ENCODE measurements at places on chromosomes 5 and 9.
A peak's percentile ranks its signal among the peaks of the same experiment; 100 is the strongest.

- DNase-seq, result no peak
Measured at GRCh38 chr9:3271581-3271980, 254.2 kb downstream of the RFX3 start.

GRCh38 chr5:144035046-144035740 is 135.3 kb downstream of the YIPF5 start:
- no peak for DNase-seq

- DNase-seq, result no peak
Measured at GRCh38 chr9:131214286-131214856, 61.9 kb downstream of the FAM78A start.

DNA sequence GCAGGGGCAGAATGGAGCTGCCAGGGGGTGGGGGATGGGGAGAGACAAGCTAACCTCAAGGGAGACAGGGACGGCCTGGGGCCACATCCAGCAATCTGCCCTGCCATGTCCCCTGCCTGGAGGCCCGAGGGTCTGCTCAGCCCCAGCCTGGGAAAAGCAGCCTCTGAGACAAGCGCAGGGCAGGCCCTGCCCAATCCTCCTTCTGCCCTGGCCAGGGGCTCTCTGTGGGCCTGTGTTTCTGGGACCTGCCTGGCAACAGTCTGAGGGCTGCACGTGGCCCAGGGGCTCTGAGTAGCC is 13.9 kb upstream of the QSOX2 start:
- DNase-seq, result no peak

GRCh38 chr9:122816163-122816867 is 12.1 kb downstream of the PDCL start:
- peak; percentile 20 for DNase-seq

DNA sequence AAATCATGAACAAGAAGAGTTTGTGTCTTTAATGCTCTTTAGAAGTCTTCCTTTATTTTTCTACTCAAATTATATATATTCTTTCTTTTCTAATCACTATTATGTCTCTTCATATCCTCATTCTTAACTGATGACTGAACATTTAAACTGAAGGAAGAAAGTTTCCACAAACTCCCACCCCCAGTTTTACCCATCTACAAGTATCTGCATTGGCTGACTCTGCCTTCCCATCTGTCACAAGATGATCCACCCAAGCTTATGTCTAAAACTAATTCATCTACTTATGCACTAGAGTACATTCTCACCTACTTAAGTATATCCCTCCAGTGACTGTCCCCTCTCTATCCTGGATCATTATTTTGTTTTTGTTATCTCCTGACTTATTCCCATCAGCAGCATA is 344.5 kb downstream of the PRR16 start:
- DNase-seq, result no peak

DNA sequence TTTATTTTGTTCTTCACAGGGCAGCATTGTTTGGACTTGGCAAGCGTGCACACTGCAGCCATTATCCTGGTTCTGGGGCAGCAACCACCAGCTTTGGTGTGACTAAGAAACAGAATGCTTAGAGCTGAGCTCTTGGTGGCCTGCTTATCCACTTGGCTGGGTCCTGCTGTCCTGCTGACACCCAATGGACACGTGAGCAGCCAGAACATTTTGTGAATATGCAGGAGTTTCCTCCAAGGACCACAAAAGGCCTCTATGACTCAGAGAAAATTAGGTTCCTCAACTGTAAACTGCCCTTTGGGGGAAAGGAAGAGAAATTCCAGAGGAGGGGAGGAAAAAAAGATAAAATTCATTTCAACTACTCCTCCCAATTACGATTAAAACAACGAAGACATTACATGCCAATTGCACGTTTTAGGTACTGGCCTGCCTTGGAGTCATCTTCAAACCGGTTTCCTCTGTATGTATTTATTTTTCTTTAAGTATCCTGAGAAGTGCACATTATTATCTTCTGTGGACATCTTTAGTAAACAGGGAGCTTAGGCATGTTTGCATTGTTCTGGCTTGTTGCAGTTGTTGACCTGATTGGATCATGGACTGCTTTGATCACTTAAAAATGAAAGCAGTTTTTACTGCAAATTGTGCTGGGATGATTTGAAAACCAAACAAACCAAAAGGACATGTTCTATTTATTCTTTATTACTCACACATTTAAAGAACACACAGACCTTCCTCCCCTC is 82.3 kb upstream of the TLE4 start:
- DNase-seq, result no peak

GRCh38 chr9:88488166-88488565 is 46.8 kb upstream of the NXNL2 start:
- DNase-seq, result no peak

- DNase-seq, result no peak
Measured at GRCh38 chr9:12204512-12204911, 488.7 kb upstream of the TYRP1 start.

DNA sequence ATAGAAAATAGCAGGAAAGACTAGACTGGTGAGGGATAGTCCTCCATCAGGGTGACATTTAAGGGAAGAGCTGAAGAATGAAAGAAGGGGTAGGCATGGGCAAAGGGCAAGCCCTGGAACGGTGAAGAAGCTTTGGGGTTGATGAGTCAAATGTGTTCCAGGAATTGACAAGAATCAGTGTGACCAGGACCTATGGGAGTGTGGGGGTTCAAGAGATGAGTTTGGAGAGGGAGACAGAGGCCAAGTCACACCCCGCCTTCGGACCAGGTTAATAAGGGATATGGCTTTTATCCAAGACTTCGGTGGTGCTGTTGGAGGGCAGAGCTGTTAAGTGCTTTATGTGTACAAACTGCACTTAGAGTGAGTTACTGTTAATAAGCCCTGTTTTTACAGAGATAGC is 920 bp downstream of the PMPCA start:
- DNase-seq, result no peak

DNA sequence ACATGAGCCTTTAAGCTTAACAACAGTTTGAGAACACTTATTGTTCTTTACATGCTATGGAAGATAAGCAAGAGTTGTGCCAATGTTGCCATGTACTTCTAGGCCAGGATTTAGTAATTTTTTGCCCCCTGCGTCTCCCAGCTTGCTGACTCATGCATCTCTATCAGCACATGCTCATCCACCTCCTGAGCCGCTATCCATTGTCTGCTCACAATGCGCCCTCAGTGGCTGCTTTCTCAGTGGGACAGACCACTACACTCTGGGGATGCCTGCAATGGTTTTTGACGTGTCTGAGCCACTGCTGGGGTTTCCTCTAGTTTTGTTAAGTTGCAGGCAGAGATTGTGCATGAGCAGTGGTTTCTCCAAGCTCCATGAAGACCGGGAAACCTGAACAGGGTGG is 50.9 kb upstream of the PHF2 start:
- DNase-seq, result no peak

GRCh38 chr9:13513716-13514444 is 234.4 kb upstream of the MPDZ start:
- DNase-seq, result no peak

GRCh38 chr9:86043999-86044398 is 55.4 kb downstream of the GOLM1 start:
- no peak for DNase-seq

DNA sequence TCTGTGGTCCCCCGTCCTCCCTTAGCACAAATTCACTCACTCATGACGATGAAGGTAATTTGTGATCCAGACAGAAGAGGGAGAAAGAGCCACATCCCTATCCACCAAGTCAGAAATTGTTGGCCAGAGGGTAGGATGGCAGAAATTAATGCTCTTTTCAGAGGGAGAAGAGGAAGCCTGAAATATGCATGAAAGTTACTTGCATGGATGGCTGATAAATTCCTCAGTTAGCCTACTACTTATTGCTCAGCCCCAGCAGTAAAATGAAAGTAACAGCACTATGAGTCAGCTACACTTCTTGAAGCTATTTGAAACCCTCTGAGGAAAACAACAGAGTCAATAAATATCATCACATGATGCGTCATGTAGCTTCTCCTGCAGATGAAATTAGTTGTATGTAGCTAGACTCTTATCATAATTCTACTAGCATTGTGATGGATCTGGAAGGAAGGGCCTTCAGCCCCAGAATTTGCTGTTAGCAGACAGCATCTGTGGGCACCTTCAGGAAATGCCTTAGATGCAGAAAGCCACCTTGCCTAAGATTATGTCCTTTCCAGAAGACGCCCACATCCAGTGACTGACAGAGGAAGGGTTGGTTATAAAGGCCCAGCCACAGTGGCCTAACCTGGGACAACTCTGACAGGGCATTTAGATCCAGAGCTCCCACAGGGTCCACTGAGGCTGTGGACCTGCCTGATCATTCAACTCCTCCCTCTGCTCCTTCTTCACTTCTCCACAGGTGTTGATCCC is 81.2 kb upstream of the CCDC112 start:
- DNase-seq, result no peak

- no peak for DNase-seq
Measured at GRCh38 chr5:19536387-19536786, 451.6 kb downstream of the CDH18 start.

- no peak for DNase-seq
Measured at GRCh38 chr9:129770741-129771140, 17.9 kb upstream of the PTGES start.

- DNase-seq, result no peak
Measured at GRCh38 chr9:21255538-21256212, 15.9 kb upstream of the IFNA14 start.

All from stimulated activated CD4-positive, alpha-beta T cell treated with anti-CD3 and anti-CD28 coated beads, Interleukin-12 subunit alpha, Interleukin-12 subunit beta, amount 100 ng/mL, for 4 hours (primary cell).